Esophagus muscularis mucosa (tissue), 4 donors: ENCODE measurements at places on chromosomes 4 and X. TPM values are rescaled to one million over a fixed set of nuclear protein-coding genes. Genes with fewer than 3 reads are reported as not detected.

CYSLTR1 gene
- total RNA-seq, result 25.7 TPM

EPGN gene
- total RNA-seq, result not detected

DNA sequence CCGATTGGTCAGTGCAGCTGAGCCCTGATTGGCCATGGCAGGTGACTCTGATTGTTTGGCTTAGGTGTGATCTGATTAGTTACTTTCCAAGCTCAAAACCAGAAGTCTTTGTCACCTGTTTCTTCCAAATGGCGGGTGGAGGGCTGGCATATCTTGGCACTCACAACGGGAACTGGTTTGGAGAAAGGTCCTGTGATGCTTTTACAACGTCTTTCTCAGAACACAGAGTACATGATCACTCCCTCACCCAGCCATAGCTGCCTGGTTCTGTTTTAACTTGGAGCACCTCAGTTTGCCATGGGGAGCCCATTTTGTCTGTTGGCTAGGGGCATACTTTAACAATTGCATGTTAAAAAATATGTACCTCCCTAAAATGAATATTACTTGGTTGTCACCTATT is 13.0 kb upstream of the XK start:
- DNase-seq, result no peak

GRCh38 chr4:567457-568350 is 8.4 kb downstream of the TMEM271 start:
- no peak for DNase-seq
